Endothelial cell of umbilical vein (primary cell): ENCODE measurements at places on chromosomes 1 and 21. TPM values are rescaled to one million over a fixed set of nuclear protein-coding genes. Genes with fewer than 3 reads are reported as not detected.

The OR6K3 gene
- total RNA-seq: not detected in 2 replicates

The DIO1 gene
- total RNA-seq: not detected in 2 replicates

The LMX1A gene
- total RNA-seq: not detected in 2 replicates

The TUT4 gene
- 40.5 and 41.2 TPM in 2 replicates for total RNA-seq

The ENSA gene
- 155 and 162 TPM in 2 replicates for total RNA-seq

The WNT3A gene
- not detected in 2 replicates for total RNA-seq

The IQGAP3 gene
- 48.6 and 60.7 TPM in 2 replicates for total RNA-seq
